ENCODE measurements at places on chromosomes 2 and 18. TPM values are rescaled to one million over a fixed set of nuclear protein-coding genes. Genes with fewer than 3 reads are reported as not detected.

ZNF24 gene
- 51.5 TPM for total RNA-seq

DNA sequence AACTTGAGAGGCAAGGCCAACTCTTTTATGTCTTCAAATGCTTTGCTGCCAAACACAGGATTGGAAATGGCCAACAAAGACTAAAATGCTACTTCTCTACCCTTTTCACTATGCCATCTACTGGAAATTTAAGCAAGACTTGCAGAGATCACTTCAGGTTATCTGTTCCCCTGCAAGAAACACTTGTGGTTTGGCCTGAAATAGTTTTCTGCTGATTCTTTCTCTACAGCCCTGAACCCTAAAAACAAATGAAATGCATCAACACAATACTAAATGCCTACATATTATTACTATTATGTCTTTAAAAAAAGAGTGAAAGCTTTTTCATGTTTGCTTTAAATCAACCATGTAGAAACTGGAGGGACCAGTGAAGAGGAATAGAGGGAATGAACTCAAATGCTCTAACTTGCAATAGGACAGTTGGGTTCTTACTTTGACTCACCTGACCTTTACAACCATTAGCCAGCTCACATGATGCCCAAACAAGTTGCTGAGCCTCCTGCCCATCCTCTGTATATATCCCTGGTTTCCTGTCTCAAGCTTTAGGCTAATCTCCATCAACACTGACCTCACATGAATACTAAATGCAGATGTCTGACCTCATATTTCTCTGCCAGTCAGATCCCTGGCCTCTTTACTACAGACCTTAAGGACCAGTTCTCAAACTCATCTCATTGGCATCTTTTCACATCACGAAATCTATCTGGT is 17.5 kb upstream of the ADAM17 start:
- no peak overlapping the region for H3K27ac ChIP-seq
- H3K4me1 ChIP-seq, result peaks cover 21% of the 10 kb centered on the region
- DNase-seq, result no peak
- no peaks in the 10 kb centered on the region for H3K36me3 ChIP-seq

- H3K27me3 ChIP-seq, result peaks cover 18% of the 10 kb centered on the region
- no peaks in the 10 kb centered on the region for H3K36me3 ChIP-seq
- no peaks in the 10 kb centered on the region for H3K4me1 ChIP-seq
- no peak overlapping the region for H3K27ac ChIP-seq
- no peak overlapping the region for H3K4me3 ChIP-seq
Measured at GRCh38 chr2:158034198-158034866, 67.3 kb upstream of the UPP2 start.

TBR1 gene
- total RNA-seq, result not detected

ALPP gene
- total RNA-seq, result not detected

DNA sequence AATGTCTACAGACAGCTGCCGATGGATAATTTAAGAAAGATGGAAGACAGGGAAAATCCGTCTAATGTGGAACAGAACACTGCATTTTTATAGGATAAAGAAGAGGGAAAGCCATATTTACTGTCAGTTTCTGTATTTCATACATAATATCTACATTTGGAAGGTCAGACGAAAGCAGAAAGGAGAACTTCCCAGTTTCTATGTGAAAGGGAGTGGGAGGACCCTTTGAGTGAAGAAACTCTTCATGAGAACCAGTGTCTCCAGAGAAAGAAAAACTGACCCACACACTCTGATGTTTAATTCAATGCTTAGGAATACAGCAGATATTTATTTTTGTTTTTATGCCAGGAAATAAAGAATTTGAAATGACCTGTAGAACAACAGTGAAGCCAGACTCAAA is 127.2 kb downstream of the CALCRL start:
- DNase-seq, result no peak
- no peaks in the 10 kb centered on the region for H3K4me1 ChIP-seq
- no peaks in the 10 kb centered on the region for H3K27me3 ChIP-seq
- no peaks in the 10 kb centered on the region for H3K36me3 ChIP-seq

- H3K4me3 ChIP-seq, result no peak overlapping the region
- no peaks in the 10 kb centered on the region for H3K36me3 ChIP-seq
- H3K4me1 ChIP-seq, result no peaks in the 10 kb centered on the region
Measured at GRCh38 chr2:180734382-180734781, 246.0 kb upstream of the UBE2E3 start.

DNA sequence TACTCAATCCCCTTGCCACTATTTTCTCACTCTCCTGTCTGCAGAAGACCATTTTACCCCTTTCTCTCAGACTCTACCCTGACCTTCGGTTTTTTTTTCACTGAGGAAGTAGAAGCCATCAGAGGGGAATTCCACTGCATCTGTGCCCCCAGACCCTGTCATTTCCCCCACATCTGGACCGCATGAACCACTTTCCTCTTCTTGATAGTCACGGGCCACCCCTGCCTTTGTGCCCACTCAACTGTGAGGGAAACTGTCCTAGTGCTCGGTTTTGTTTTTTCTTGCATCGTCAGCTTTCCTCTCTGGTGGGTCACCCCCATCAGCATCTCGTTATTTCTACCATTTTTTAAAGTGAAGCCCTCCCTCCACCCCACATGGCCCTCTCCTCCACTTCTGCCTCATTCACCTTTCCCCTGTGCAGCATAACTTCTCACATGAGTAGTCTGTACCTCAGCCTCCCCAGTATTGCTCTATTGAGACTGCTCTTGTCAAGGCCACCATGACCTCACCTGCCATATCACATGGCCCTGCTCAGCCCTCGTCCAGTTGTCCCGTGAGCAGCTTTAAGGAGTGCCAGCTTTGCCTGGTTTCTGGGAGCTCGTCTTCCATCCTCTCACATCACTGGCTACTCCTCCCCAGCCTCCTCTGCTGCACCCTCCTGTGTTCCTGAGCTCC is 32.4 kb downstream of the TMEM87B start:
- no peak overlapping the region for H3K4me3 ChIP-seq
- H3K27me3 ChIP-seq, result no peaks in the 10 kb centered on the region
- no peak overlapping the region for H3K27ac ChIP-seq
- peaks cover 80% of the 10 kb centered on the region for H3K36me3 ChIP-seq
- H3K4me1 ChIP-seq, result peaks cover 6% of the 10 kb centered on the region

DNA sequence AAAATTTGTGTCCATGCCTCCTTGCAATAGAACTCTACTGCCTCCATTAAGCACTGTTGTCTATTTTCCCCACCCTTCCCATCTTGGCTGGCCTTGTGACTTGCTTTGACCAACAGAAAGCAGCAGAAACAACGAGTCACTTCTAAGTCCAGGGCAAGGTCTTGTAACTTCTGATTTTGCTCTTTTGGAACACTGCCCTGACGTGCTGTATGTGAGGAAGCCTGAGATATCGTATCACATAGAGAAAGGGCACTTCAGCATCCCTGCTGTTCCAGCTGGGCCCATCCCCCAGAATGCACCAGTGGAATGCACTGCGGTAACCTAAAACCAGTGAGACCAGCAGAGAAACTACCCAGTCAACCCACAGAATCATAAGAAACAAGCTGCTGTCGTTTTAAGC is 28.1 kb downstream of the NCKAP1 start:
- no peaks in the 10 kb centered on the region for H3K36me3 ChIP-seq
- no peak overlapping the region for H3K27ac ChIP-seq
- DNase-seq, result no peak
- no peak overlapping the region for H3K4me3 ChIP-seq
- H3K4me1 ChIP-seq, result no peaks in the 10 kb centered on the region
- H3K27me3 ChIP-seq, result no peaks in the 10 kb centered on the region

DNA sequence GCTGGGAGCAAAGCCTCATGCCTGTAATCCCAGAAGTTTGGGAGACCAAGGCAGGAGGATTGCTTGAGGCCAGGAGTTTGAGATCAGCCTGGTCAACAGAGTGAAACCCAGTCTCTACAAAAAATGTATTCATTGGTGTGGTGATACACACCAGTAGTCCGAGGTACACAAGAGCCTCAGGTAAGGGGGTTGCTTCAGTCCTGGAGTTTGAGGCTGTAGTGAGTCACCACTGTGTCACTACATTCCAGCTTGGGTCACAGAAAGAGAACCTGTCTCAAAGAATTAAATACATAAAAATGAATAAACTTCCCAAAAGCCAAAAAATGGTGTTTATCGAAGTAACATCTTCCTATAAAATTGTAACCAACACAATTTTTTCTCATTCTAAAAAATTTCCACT is 568.1 kb upstream of the LINC00305 start:
- no peak overlapping the region for H3K27ac ChIP-seq
- H3K27me3 ChIP-seq, result no peaks in the 10 kb centered on the region
- no peaks in the 10 kb centered on the region for H3K36me3 ChIP-seq
- DNase-seq, result no peak

ABCG8 gene
- 0.23 TPM for total RNA-seq

FAM161A gene
- total RNA-seq, result 5.5 TPM

- H3K4me1 ChIP-seq, result peaks cover 19% of the 10 kb centered on the region
- H3K27ac ChIP-seq, result no peak overlapping the region
- H3K27me3 ChIP-seq, result peaks cover 8% of the 10 kb centered on the region
- H3K4me3 ChIP-seq, result no peak overlapping the region
Measured at GRCh38 chr18:49690312-49690711, 123.0 kb downstream of the ACAA2 start.

GRCh38 chr18:76557026-76557575 is 62.1 kb upstream of the ZNF516 start:
- peaks cover 10% of the 10 kb centered on the region for H3K27me3 ChIP-seq
- no peak overlapping the region for H3K4me3 ChIP-seq
- H3K4me1 ChIP-seq, result no peaks in the 10 kb centered on the region

DNA sequence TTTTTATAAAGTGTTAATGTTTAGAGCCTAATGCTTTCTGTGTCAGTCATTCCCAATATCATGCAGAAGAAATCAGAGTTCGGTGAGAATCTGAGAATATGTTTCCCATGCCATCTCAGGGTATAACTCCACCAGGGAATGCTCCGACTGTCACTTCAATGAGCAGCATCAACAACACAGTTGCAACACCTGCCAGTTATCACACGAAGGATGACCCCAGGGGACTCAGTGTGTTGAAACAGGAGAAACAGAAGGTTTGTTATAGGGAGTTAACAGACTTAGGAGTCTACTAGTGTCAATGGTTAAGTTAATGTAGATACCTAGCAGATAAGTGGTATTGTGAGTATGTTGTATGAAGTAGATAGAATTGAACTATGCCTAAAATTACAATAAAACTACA is 31.0 kb downstream of the VAPA start:
- H3K27me3 ChIP-seq, result no peaks in the 10 kb centered on the region
- H3K27ac ChIP-seq, result no peak overlapping the region
- peaks cover 52% of the 10 kb centered on the region for H3K36me3 ChIP-seq
- peaks cover 5% of the 10 kb centered on the region for H3K4me1 ChIP-seq
- no peak overlapping the region for H3K4me3 ChIP-seq

GRCh38 chr18:2636126-2636631 is 19.3 kb upstream of the SMCHD1 start:
- DNase-seq, result no peak
- H3K4me1 ChIP-seq, result peaks cover 62% of the 10 kb centered on the region
- H3K4me3 ChIP-seq, result peak overlapping the region; percentile 74
- no peaks in the 10 kb centered on the region for H3K27me3 ChIP-seq
- peak overlapping the region; percentile 99 for H3K27ac ChIP-seq
- H3K36me3 ChIP-seq, result no peaks in the 10 kb centered on the region

DNA sequence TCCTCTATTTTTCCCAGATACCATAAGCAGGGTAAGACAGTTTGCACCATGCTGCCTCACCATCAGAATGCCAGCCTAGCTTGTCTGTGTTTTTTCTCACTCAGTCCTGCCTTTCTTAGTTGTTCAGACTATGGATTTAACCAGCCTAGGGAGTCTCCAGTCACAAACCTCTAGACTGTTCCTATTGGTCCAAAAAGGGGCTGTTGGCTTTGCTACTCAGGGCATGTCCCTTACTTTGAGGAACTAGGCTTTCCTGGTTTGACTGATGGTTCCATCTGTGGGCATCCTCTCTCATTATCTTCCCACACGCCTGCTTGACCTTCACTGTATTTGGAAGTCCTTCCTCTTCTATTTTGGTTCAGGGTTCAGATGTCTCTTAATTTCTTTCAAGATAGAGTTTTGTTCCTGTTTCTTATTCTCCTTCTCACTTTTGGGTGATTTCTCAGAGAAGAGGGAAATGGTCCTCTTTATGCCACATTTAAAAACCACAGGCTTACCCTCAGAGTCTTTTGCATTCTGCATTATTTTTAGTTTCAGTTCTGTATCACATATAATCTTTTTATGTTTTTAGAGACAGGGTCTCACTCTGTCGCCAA is 31.3 kb upstream of the TMEM131 start:
- H3K27ac ChIP-seq, result peak overlapping the region; percentile 61
- no peak for DNase-seq
- peaks cover 24% of the 10 kb centered on the region for H3K4me1 ChIP-seq
- peaks cover 16% of the 10 kb centered on the region for H3K27me3 ChIP-seq
- H3K36me3 ChIP-seq, result no peaks in the 10 kb centered on the region
- H3K4me3 ChIP-seq, result no peak overlapping the region

FOXD4L1 gene
- 0.14 TPM for total RNA-seq

DNA sequence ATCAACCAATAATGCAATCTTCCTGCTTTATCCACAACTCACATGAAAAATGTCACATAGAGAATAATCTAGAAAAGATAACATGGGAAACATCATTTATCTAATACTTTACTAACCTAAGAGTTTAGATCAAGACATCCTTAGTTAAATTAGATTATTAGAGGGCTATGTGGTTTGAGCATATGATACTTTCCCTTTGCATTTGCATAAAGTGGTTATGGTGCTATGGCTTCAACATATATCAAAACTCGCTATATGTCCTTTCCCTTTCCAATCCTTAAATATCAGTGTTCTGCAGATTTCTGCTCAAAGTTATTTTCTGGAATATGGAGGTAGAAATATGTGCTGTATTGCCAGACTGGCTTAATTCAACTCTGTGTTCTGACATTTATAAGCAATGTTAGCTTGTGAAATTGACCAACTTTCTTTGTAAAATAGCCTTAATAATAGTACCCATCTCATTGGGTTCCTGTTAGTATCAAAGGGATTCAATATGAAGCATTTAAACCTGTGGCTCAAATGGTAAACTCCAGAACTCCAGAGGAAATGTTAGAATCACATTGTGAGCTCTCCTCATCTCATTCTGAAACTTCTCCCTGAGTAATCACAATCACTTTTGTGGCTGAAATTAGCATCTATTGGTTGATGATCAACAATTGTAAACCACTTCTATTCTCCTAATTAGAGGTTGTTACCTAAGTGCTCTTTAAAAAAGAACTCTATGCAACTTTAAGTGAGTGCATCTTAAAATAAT is 1089.9 kb upstream of the SLC39A10 start:
- DNase-seq, result no peak
- H3K4me1 ChIP-seq, result no peaks in the 10 kb centered on the region
- H3K36me3 ChIP-seq, result no peaks in the 10 kb centered on the region
- no peak overlapping the region for H3K4me3 ChIP-seq

DNA sequence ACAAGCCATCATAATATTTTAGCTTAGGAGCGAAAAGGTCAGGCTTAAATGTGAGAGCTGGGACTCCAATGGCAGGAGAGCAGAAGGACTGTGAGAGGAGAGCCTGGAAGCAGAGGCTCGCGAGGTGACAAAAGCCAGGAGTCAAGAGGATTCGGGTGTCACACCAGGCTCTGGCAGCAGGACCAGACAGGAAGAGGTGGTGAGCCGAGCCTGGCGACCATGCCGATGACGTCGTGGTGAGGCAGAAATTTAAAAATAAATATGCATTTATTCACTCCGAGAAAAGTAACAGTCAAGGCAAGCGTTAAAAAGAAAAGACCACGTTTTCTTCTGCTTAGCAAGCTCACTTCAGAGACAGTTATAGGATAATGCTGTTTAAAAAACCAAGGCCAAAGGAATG is 31.3 kb upstream of the ZNF236 start:
- no peak overlapping the region for H3K4me3 ChIP-seq
- DNase-seq, result no peak
- peaks cover 3% of the 10 kb centered on the region for H3K4me1 ChIP-seq
- no peaks in the 10 kb centered on the region for H3K36me3 ChIP-seq
- peaks cover 16% of the 10 kb centered on the region for H3K27me3 ChIP-seq

- no peak overlapping the region for H3K27ac ChIP-seq
- no peaks in the 10 kb centered on the region for H3K27me3 ChIP-seq
- no peaks in the 10 kb centered on the region for H3K4me1 ChIP-seq
- no peak overlapping the region for H3K4me3 ChIP-seq
- H3K36me3 ChIP-seq, result no peaks in the 10 kb centered on the region
- no peak for DNase-seq
Measured at GRCh38 chr18:27808683-27809082, 368.2 kb downstream of the CDH2 start.

LOXHD1 gene
- total RNA-seq, result not detected

HOXD4 gene
- total RNA-seq, result not detected
